ENCODE measurements at places on chromosomes 1 and 21.
A peak's percentile ranks its signal among the peaks of the same experiment; 100 is the strongest.

DNA sequence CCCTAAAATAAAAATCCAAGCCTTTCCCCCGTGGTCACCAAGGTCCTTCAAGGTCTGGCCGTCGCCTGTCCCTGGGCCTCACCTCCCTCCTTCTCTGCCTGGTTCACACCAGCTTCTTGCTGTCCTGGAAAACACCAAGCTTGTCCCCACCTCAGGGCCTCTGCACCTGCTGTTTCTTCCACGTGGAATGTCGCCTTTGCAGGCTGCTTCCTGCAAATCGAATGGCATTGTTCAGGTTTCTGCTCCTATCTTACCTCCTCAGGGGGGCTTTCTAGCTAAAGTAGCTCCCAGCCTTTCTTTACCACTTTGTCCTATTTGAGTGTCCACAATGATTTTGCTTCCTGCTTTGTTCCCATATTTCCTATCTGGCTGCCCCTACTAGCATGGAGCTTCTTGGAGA, 3.3 kb upstream of the CASZ1 start:
- DNase-seq = no peak

GRCh38 chr1:224762046-224762445, 145.9 kb downstream of the CNIH3 start:
- no peak for DNase-seq

DNA sequence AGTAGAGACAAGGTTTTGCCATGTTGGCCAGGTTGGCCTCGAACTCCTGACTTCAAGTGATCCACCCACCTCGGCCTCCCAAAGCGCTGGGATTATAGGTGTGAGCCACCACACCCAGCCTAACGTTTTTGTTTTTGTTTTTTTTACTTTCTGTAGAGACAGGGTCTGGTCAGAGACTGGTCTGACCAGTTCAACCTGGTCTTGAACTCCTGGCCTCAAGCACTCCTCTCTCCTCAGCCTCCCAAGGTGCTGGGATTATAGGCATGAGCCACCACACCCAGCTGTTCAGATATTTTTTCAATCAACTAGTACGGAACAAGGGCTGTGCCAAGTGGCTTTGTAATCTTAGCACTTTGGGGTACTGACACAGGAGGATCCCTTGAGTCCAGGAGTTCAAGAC, 209.5 kb downstream of the RERE start:
- no peak for DNase-seq

DNA sequence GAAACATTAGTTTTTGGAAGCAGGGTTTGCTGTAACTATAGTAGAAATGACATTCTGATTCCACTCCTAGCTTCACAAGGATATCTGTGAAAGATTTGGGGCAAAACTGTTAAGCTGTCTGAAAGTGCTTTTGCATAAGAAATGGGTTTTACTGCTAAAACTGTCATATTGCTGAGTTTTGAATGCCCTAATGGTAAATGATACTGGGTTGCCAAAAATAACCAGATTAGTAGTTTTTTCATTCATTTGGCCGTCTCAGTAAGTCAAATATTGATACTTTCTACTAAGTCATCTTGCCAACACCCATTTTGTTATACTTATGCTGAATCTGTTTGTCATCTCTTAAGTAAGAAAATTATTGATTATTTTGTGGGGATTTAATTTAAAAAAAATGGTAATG, 399 bp upstream of the PTPRC start:
- no peak for DNase-seq

DNA sequence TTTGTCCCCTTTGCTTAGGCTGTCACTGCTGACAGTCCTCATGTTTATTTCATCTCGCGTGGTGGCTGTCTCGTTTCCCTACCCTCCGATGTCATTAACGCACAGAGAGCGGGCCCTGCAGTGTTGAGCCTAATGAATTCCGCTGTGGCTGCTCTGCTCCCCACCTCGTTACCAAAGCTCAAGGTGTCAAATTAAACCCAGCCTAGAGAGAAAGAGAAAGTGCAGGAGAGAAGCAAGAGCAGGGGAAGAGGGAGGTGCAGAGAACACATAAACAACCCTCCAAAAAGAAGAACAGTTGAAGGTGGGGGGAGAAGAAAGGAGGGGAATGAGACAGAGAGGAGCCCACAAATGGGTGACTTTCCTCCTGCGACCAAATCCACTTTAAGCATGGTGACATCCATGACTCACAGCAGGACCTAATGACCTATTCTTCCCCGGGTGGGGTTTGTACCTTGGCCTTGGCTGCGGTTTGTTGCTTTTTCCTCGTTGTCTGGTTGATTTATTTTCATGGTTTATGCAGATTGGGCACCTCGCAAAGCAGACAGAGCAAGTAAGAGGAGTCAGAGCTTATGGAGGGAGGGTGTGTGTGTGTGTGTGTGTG, 92.5 kb downstream of the PBX1 start:
- DNase-seq = peak; percentile 21

GRCh38 chr1:222114536-222115156, 372.8 kb upstream of the DUSP10 start:
- no peak for DNase-seq

DNA sequence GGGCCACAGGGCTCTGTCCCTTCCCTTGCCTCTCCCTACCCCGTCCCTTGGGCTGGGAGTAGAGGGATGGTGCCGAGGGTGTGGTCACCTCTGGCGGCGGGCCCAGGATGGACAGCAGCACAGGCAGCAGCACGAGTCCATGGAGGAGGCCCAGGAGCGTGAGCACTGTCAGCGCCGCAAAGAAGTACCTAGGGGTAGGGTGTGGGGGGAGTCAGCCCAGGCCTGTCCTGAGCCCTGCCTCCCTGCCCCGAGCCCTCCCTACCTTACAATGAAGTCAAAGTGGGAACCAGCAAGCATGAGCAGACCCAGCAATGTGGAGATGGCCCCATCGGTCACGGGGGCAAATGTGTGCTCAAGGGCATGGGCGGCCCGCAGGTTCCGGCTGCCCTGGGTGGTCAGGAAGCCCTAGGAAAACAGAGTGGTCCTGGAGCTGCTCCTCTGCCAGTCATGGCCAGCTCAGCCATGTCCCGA, 14.7 kb downstream of the BTBD19 start:
- no peak for DNase-seq

DNA sequence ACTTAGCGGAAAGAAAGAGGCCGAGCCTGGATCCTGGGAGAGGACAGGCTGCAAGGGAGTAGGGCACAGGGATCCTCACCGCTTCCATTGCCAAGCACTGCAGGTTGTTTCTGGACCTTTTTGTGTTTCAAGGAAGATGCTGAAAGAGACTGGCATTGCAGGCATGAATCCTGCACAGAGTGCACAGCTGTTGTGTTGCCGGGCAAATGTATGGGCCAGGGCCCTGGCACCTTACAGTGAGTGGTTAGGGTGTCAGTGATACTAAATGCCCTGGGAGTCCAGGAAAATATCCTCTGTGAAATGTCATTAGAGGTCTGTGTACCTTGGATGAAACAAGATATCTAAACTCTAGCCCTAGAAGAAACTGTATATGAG, 145.5 kb upstream of the FGGY start:
- no peak for DNase-seq

GRCh38 chr1:100582943-100583342, 45.0 kb downstream of the GPR88 start:
- DNase-seq = no peak

GRCh38 chr1:50980505-50980904, 10.5 kb downstream of the CDKN2C start:
- no peak for DNase-seq

- no peak for DNase-seq
Observed at GRCh38 chr1:79646880-79647279, 640.4 kb upstream of the ADGRL4 start.

DNA sequence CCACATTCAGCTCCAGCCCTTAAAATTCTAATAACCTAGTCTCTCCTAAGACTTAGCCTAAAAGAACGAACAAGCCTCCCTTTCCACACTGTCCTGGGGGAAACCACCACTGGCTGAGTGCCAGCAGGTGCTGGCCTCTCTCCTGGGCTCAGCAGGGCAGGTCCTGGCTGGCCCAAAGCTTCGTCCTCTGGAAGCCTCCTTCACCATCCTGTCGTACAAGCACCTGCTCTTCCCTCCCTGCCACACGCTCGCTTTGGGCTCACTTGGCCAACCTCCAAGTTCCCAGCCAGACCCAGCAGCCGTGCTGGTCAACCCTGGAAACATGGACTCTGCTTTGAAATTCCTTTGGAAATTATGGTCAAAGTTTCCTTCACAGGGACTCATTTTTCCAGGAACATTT, 58.2 kb upstream of the SLC25A33 start:
- DNase-seq = no peak

DNA sequence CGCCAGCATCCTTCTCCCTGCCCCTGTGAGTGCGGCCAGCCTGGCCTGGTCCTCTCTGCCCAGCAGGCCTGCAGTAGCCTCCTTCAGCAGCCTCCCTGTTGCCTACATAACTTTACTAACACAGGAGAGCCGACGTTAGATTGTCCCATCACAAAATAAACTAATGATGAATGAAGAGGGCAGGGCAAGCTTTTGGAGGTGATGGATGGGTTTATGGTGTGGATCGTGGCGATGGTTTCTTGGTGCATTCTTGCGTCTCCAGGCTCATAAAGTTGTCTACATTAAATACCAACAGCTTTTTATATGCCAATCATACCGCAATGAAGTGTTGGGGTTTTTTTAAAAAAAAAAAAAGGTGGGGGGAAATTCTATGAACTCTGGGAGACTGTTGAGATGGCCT, 164.5 kb downstream of the PRDM16 start:
- DNase-seq = no peak

DNA sequence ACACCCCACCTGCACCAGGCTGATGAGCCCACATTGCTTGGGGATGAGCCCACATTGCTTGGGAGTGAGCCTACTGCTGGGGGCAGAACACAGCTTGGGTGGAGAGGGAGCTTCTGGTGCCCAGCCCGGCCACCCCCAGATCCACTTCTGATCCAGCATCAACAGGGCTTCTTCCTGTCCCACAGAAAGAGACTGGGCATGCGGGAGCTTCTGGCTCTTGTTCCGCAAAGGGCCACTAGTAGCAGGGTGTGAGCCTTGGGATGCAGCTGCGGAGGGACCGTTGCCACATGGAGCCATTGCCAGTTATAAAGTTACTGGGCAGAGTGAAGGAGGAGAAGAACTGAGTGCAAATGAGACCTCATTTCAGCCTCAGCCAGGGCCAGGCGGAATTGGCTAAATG, 36.3 kb downstream of the PKP1 start:
- no peak for DNase-seq

GRCh38 chr1:16115468-16115983, 40.3 kb downstream of the EPHA2 start:
- DNase-seq = no peak

DNA sequence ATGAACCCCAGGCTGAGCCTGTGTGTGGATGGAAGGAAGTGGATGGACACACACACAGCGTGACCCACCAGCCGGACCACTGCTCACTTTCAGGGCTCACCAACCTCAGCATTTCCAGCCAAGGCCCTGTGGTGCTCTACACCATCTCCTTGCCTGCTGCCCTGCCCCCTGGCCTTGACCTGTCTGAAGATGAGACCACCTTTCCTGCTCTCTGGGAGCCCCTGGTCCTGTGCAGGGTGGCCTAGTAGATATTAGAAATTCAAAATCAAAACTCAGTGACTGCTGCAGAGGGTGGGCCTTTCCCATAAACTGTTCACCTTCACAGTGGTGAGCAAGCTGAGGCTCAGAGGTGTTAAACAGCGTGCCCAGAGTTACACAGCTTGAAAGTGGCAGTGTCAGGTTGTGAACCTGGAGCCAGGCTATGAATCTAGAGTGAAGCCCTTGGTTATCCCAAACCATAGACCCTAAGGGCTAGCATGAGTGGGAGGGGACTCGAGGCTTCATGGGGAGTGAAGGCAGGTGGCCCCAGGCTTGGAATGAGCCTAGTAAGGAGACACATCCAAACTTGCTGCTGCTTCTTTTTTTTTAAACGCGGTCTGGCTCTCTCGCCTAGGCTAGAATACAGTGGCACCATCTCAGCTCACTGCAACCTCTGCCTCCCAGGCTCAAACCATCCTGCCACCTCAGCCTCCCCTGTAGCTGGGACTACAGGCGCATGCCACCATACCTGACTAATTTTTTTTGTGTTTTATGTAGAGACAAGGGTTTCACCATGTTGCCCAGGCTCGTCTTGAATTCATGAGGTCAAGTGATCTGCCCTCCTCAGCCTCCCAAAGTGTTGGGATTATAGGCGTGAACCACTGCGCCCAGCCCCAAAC, 41.5 kb downstream of the MAN1C1 start:
- DNase-seq = no peak

DNA sequence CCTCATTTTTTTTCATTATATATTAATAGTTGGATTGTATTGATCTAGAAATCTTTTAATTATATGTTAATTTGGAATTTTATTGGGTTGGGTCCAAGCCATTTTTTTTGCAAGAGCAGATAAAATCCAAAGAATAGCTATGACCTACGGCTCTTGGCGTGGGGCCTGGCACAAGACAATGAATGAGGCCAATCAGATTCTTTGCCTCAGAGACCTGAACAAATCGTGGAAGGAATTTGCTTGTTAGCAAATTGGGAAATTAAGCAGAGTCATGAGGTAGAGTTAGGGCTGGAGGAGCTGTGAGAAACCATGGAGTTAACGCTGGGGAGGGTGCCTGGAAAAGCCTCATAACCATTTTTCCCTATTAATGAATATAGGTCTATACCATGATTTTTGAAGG, 40.1 kb downstream of the CAMSAP2 start:
- no peak for DNase-seq

GRCh38 chr21:35051287-35051818, 2.3 kb upstream of the RUNX1 start:
- DNase-seq = peak; percentile 74

DNA sequence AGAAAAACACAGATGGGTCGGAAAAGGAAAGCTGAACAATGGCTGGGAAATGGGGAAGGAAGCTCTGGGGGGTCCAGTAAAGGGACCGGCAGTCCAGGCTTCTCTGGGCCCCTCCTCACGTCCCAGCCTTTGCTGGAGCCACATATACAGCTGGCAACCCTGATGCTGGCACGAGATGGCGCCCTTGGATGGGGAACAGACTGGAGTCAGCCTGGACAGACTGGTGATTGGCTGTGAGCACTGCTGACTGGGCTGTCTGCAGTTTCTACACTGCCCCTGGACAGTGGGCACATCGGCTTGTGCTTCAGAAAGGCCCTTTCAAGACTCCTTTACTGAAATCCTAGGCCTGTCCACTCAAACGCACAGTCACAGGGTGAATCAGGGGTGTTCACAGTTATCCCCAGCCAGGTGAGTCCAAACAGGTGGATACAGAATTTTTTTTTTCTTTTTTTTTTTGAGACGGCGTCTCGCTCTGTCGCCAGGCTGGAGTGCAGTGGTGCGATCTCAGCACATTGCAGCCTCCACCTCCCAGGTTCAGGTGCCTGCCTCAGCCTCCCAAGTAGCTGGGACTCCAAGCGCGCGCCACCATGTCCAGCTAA, 31.1 kb upstream of the ZBTB40 start:
- DNase-seq = peak; percentile 86

- no peak for DNase-seq
Observed at GRCh38 chr1:245153552-245154428, 995 bp upstream of the KIF26B start.
